Sigmoid colon (tissue), 7 donors: ENCODE measurements at places on chromosomes 11 and 22. TPM values are rescaled to one million over a fixed set of nuclear protein-coding genes. Genes with fewer than 3 reads are reported as not detected.

Gene ACTN3
- under 0.01 TPM for total RNA-seq

Gene THY1
- 214 TPM for total RNA-seq

DNA sequence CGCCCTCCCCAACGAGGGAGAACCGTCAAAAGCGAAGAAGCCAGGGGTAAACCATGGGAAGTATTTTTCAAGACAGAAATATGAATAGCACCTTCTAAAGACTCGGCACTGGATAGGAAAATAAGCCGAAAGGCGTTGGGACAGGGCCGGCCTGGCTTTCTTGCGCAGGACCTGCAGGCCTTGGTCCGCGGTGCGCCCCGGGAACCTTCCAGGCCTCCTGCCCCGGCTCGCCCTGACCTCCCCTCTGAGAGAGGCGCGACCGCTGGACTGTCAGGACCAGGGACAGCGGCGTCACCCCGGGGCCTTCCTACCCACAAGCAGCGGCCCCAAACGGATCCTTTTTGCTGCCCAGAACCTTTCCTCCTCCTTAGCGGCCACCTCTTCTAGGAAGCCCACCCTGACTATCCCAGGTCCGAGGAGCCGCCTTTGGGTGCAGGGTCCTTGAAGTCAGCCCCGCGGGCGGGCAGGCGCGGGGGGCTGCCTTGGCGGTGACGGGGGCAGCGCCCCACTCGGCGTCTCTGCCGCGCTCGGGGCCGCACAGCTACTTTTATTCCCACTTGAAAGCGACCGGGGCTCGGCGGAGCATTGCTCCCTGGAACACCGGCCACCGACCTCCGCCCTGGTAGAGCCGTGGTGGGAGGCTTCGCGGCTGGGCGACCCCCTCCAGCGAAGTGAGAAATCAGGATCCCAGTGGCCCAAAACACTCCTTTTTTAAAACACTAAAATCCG is 650 bp upstream of the MAPK11 start:
- H3K36me3 ChIP-seq, result peaks cover 11% of the 10 kb centered on the region
- H3K4me3 ChIP-seq, result peak overlapping the region; percentile 19
- peaks cover 39% of the 10 kb centered on the region for H3K27me3 ChIP-seq
- H3K27ac ChIP-seq, result peak overlapping the region; percentile 24
- no peak for DNase-seq

DNA sequence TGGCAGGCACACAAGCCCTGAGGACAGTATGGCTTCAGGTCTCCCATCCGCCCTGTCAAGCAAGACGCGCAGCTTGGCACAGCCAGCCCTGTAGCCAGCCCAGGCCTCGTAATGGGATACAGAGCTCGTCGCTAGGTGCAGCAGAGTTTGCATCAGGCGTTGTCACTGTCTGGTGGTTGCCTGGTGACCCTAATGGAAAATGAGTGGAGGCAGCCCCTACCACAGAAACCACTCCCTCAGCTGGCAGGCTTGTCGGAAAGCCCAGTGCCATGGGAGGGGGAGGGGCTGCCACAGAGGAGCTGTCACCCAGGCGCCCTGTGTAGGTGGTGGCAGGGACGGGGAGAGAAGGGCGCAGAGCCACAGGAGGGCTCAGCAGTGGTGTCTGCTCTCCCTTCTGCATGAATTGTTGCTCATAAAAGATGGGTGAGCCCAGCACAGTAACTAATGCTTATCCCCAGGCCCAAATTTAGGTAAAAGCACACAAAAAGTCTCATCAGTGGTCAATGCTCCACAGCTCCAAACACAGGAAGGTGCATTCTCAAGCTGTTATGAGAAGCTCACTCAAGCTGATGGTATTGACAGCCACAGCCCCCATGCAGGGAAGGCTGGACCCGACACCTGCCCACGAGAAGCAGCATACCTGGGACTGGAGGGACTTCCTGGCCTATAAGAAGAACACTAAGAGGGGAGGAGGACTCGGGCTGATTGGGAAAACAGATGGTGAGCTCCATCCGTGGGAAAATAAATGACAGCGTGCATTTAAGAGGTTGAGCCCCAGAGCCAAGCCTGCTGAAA is 164.6 kb downstream of the ETS1 start:
- peaks cover 13% of the 10 kb centered on the region for H3K4me1 ChIP-seq
- no peaks in the 10 kb centered on the region for H3K36me3 ChIP-seq

Gene CSTF3
- 9.9 TPM for total RNA-seq

GRCh38 chr22:30015846-30016245 is 64.4 kb upstream of the HORMAD2 start:
- H3K27ac ChIP-seq, result no peak overlapping the region
- H3K36me3 ChIP-seq, result peaks cover 66% of the 10 kb centered on the region
- peaks cover 7% of the 10 kb centered on the region for H3K4me1 ChIP-seq
- H3K4me3 ChIP-seq, result no peak overlapping the region
- no peaks in the 10 kb centered on the region for H3K27me3 ChIP-seq

DNA sequence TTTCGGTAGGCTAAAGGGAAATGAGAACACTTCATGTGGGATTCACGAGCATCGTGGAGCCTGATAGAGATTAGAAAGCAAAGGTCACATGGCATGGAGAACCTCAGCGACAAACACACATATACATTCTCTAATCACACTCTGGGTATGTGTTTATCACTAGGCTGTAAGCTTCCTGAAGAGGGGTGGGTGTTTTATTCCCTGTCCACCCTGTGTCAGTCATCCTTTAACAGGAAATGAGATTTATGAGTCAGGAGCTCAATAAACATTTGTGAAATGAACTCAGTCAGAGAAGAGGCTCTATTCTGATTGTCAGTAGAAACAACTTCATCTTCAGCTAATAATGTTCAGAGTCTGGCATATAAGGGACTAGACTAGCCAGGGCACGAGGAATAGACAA is 71.7 kb upstream of the EIF3M start:
- no peak overlapping the region for H3K4me3 ChIP-seq
- DNase-seq, result no peak
- H3K27me3 ChIP-seq, result no peaks in the 10 kb centered on the region
- H3K36me3 ChIP-seq, result no peaks in the 10 kb centered on the region
- no peak overlapping the region for H3K27ac ChIP-seq
- H3K4me1 ChIP-seq, result no peaks in the 10 kb centered on the region

- H3K27me3 ChIP-seq, result no peaks in the 10 kb centered on the region
- no peaks in the 10 kb centered on the region for H3K4me1 ChIP-seq
- no peak overlapping the region for H3K4me3 ChIP-seq
- no peak overlapping the region for H3K27ac ChIP-seq
- DNase-seq, result no peak
These were observed 109.8 kb downstream of the NAT10 start for GRCh38 chr11:34214961-34215805.

Gene OR8G1
- not detected for total RNA-seq

Gene KLHL22
- total RNA-seq, result 26.4 TPM

Gene GAB4
- not detected for total RNA-seq

DNA sequence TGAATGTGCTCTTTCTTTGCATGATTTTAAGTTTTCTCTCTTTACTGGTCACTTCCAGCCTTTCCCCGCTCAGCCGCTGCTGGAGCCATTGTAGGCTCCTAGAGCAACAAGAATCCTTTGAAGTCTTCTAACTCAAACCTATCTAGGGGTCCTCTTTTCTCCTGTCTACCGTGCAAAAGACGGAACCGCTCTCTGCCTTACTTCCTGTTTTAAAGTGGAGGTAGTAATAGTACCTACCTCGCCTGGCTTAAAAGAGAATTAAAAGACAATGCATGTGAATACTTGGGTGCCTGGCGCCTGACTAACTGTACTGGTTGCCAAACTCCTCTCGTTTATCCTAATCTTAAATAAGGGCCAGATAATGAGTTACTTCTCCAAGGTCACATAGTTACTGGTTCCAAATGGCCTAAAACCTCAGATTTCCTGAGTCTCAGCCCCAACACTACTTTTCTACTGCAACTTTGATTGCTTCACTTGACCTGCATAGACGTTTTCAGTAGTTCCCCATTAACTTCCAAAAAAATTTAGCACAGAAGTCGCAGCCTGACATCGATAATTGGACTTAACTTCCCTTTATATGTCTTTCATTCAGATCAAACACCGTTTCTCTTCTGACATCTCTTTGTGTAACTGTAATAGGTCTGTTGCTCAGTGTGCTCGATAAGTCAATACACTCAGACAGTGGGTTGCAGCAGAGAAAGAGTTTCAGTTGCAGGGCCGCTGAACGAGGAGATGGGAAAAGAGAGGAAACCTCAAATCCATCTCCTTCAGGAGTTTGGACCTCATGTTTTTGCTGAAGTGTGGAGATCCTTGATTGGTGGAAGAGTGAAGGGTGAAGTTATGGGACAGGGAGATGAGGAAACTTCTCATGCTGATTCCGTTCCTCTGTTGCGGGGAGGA is 891 bp downstream of the SAMM50 start:
- no peaks in the 10 kb centered on the region for H3K4me1 ChIP-seq
- DNase-seq, result no peak
- H3K4me3 ChIP-seq, result peak overlapping the region; percentile 97
- H3K27ac ChIP-seq, result peak overlapping the region; percentile 89
- H3K36me3 ChIP-seq, result no peaks in the 10 kb centered on the region
- no peaks in the 10 kb centered on the region for H3K27me3 ChIP-seq

- DNase-seq, result no peak
- no peak overlapping the region for H3K4me3 ChIP-seq
- no peaks in the 10 kb centered on the region for H3K27me3 ChIP-seq
These were observed 1068.3 kb downstream of the OPCML start for GRCh38 chr11:132464003-132464342.

GRCh38 chr11:45530776-45531175 is 134.6 kb downstream of the CHST1 start:
- peaks cover 6% of the 10 kb centered on the region for H3K27me3 ChIP-seq
- no peak overlapping the region for H3K27ac ChIP-seq
- no peak for DNase-seq
- no peaks in the 10 kb centered on the region for H3K4me1 ChIP-seq
- H3K4me3 ChIP-seq, result no peak overlapping the region

Gene FREY1
- not detected for total RNA-seq

DNA sequence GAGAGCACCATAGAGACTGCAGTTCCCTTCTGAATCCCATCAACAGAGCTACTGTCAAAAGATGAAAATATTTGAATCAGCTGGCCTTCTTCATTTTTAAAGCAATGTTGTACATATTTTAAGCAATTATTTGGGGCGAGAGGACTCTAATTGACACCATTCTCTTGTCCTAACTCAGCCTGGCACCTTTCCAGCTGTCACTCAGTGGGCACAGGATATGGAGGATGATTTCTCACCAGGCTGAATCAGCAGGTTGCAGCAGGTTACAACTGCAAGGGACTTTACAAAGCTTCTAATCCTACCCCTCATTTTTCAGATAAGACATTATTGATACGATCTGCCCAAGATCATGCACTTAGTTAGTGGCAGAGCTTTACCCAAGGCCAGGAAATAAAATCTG is 11.9 kb upstream of the WT1 start:
- H3K27ac ChIP-seq, result no peak overlapping the region
- H3K27me3 ChIP-seq, result peaks cover 32% of the 10 kb centered on the region
- H3K36me3 ChIP-seq, result no peaks in the 10 kb centered on the region
- no peaks in the 10 kb centered on the region for H3K4me1 ChIP-seq

DNA sequence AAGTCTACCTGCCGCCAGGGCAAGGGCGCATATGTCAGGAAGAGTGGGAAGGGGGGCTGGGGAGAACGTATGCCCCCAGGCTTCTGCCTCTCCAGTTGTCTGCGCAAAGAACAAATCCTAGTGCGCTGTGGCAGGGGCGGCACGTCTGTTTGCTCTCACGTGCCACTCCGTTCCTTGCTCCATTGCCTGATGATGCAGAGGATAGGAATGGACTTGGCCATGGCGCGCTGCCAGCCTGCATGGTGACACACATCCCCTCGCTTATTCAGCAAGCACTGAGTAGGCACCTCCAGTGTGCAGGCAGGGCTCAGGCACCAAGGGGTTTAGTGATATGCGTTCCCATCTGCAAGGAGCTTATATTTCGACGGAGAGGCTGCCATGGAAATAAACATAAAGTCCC is 45.4 kb upstream of the SLC22A12 start:
- no peaks in the 10 kb centered on the region for H3K36me3 ChIP-seq
- H3K4me3 ChIP-seq, result no peak overlapping the region
- no peak for DNase-seq
- H3K27ac ChIP-seq, result no peak overlapping the region
- H3K4me1 ChIP-seq, result no peaks in the 10 kb centered on the region

- no peaks in the 10 kb centered on the region for H3K27me3 ChIP-seq
- H3K4me1 ChIP-seq, result no peaks in the 10 kb centered on the region
- H3K36me3 ChIP-seq, result no peaks in the 10 kb centered on the region
- no peak for DNase-seq
- H3K27ac ChIP-seq, result no peak overlapping the region
These were observed 87.1 kb downstream of the TENM4 start for GRCh38 chr11:79353706-79354105.

GRCh38 chr11:20042811-20043341 is 117.4 kb downstream of the DBX1 start:
- no peak overlapping the region for H3K4me3 ChIP-seq
- H3K27ac ChIP-seq, result peak overlapping the region; percentile 34
- H3K36me3 ChIP-seq, result peaks cover 3% of the 10 kb centered on the region

Gene PNPLA5
- not detected for total RNA-seq

DNA sequence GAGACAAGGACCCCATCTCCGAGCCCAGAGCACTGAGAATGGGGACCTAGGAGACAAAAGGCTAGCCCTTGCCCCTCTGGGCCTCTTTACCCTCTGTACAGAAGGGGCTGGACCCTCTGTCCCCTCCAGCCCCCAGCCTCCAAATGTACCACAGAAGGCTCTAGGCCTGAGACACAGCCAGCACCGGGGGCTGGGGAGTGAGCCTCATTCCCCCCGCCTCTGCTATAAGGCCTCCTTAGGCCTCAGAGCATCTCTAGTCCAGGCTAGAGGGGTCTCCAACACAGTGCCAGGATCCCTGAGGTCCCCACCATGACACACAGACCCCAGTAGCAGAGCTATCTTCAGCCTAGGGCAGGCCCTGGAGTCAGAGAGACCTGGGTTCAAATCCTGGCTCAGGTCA is 4.8 kb downstream of the SMTN start:
- no peaks in the 10 kb centered on the region for H3K27me3 ChIP-seq
- DNase-seq, result no peak
- no peaks in the 10 kb centered on the region for H3K4me1 ChIP-seq
- peak overlapping the region; percentile 79 for H3K4me3 ChIP-seq
- peaks cover 17% of the 10 kb centered on the region for H3K36me3 ChIP-seq
- H3K27ac ChIP-seq, result peak overlapping the region; percentile 100

Gene PACSIN3
- 72.0 TPM for total RNA-seq

DNA sequence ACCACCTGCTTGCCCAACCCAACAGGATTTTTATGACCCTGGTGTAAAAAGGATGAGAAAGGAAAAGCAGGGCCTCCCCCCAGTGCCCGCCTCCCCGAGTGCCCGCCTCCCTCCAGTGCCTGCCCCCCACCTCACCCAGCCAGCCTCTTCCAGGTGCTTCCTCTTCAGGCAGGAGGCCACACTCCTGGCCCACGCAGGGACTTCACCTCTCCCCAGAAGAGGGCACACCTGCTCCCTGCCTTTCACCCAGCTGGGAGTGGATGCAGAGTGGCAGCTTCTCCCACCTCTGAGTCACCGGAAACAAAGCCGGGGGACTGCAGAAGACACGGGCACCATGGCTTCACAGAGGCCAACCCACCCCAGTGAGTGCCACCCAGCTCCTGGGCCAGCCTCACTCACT is 16.1 kb downstream of the CPT1A start:
- peaks cover 6% of the 10 kb centered on the region for H3K36me3 ChIP-seq
- DNase-seq, result no peak
- H3K4me1 ChIP-seq, result peaks cover 33% of the 10 kb centered on the region

- no peak overlapping the region for H3K27ac ChIP-seq
- DNase-seq, result peak; percentile 60
- H3K4me1 ChIP-seq, result peaks cover 17% of the 10 kb centered on the region
- no peak overlapping the region for H3K4me3 ChIP-seq
- H3K27me3 ChIP-seq, result no peaks in the 10 kb centered on the region
These were observed 3.9 kb upstream of the VSIG10L2 start for GRCh38 chr11:125941619-125942611.

GRCh38 chr11:35785287-35786167 is 123.0 kb downstream of the TRIM44 start:
- no peaks in the 10 kb centered on the region for H3K36me3 ChIP-seq
- no peak overlapping the region for H3K27ac ChIP-seq
- H3K4me3 ChIP-seq, result no peak overlapping the region
- no peak for DNase-seq
- peaks cover 46% of the 10 kb centered on the region for H3K4me1 ChIP-seq
